ENCODE measurements at places on chromosomes 7 and 10.

DNA sequence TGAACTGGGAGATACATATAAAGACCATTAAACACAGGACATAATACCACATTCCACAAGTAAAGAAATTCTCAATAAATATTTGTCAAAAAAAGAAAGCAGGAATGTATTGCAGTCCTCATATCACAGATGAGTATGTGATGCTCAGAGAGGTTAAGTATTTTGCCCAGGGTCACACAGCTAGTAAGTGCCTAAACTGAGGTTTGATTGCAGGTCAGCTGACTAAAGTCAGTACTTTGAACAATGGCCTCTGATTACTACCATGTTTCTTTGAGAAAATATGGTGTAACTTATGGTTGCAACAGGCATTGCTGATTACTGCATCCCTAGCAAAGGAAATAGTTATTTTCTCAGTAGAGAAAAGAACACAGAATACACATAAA, 267.1 kb downstream of the ELMO1 start:
- DNase-seq: no peak

DNA sequence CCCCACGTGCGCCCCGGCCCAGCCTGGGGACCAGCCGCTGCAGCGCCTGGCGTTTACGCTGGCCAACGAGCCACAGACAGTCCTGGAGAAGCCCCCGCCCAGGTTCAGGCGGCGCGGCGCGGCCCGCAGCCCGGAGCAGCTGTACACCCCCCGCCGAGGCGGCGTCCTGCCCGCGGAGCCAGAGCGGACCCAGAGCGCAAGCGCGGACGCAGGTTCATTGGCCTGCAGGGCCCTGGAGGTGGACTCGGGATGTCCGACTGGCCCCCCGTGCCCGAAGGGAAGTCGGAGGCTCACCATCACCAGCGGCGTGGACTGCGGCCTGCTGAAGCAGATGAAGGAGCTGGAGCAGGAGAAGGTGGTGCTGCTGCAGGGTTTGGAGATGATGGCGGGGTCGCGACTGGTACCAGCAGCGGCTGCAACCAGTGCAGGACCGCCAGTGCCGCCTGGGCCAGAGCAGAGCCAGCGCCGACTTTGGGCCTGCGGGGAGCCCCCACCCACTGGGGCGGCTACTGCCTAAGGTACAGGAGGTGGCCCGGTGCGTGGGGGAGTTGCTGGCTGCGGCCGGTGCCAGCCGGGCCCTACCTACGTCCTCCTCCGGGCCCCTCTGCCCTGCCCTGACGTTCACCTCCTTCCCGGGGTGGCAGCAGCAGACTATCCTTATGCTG, 72.0 kb upstream of the KCTD7 start:
- DNase-seq: no peak

- DNase-seq: no peak
These were observed 68.4 kb downstream of the PTEN start for GRCh38 chr10:87931836-87932230.

- DNase-seq: no peak
These were observed 228.7 kb upstream of the FZD8 start for GRCh38 chr10:35870665-35871310.

- DNase-seq: no peak
These were observed 159.8 kb upstream of the ITGB1 start for GRCh38 chr10:33117816-33118215.

GRCh38 chr7:158407581-158408317, 179.9 kb downstream of the PTPRN2 start:
- DNase-seq: no peak

- peak; percentile 4 for DNase-seq
These were observed 92.6 kb downstream of the POLL start for GRCh38 chr10:101495324-101495925.

- no peak for DNase-seq
These were observed 31.2 kb downstream of the GRK5 start for GRCh38 chr10:119238577-119238976.

DNA sequence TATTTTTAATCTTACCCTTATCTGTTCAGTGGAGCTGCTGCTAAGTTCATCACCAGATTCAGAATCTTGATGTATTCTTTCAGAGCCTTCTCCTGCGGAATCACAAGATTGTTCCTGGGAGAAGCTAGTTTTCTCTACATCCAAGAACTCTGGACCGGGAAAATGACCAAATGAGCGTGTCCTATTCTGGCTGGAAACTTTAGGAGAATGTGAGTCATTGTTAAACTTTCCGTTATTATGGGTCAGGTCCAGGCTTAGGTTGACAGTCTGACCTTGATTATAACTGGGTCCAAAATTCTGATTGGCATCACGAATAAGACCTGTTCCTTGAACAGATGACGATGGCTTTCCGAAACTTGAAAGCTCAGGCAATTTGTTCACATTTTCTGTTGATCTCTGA, 20.5 kb downstream of the ARHGAP12 start:
- DNase-seq: no peak

DNA sequence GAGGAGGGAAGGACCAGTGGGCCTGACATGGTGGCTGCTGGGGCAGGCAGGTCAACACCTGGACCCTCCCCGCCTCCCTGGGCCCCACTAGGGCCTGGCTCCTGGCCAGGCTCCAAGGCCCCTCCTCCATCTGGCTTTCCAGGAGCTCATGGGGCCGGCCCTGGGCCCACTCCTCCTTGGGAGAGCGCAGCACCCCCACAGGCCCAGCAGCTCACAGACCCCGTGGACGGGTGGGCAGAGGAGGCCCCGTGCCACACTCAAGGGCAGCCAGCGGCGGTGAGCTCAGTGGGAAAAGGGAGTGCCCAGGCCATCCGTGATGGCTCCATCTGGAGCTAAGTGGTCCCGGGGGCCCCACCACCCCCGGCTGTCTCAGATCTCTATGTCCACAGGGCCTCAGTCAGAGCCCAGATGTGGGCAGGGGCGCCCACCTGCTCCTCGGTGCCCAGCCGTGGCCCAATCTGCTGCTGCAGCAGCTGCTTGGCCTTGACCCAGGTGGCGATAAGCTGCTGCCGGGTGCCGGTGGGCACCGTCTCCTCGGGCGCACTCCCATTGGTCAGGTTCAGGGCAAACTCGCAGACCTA, 32.8 kb downstream of the CFAP46 start:
- DNase-seq: no peak

- no peak for DNase-seq
These were observed 970.1 kb upstream of the ZNF722 start for GRCh38 chr7:63028376-63029206.

DNA sequence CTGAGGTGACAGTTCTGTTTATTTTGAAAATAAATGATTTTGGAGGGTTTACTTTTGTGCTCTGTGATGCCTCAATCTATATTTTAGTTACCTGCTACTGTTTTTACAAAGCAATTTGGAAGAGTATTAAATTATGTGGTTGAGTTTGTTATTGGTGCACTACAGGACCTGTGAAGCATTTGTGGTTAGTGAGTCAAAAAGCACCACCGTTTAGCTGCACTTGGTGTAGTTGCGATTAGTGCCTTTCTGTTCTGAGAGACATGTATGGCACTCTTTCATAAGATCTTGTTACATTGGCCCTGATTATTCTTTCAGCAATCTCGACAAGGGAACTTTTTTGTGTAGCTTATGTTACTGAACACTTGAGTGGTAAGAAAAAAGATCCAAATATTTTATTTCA, 132.2 kb downstream of the BBS9 start:
- DNase-seq: no peak

- no peak for DNase-seq
These were observed 45.3 kb upstream of the CDK1 start for GRCh38 chr10:60732807-60733516.

DNA sequence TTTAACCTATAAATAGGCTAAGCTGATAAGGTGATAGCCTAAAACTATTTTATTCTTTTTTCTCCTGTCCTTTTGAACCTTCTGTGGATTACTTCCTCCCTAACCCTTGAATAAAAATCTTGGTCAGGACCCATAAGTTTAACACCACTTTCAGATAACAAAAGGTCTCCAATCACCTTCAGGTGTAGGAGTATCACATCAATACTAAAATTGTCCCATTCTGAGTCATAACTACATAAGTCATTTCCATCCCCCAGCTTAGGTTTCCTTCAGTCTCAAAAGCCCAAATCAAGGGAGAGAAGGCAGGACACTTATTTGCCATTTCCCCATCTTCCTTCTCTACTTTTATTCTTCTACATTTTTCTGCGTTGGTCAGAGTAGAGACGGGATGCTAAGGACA, 56.9 kb upstream of the WNT16 start:
- no peak for DNase-seq

DNA sequence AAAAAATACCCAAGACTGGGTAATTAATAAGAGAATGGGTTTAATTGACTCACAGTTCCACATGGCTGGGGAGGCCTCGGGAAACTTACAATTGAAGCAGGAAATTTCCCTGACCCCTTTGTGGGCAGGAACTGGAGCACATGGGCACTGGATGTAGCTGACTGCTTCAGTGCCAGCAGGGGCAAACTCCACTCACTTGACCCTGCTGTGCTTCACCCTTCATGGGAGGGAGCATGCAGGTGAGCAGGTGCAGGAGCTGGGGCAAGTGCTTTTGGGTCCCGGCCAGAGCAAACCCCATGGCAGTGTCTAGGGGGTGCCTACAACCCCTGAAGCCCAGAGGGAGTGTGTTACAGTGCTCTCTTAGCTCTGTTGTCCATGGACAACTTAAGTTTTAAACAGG, 132.6 kb downstream of the AKR1D1 start:
- no peak for DNase-seq

DNA sequence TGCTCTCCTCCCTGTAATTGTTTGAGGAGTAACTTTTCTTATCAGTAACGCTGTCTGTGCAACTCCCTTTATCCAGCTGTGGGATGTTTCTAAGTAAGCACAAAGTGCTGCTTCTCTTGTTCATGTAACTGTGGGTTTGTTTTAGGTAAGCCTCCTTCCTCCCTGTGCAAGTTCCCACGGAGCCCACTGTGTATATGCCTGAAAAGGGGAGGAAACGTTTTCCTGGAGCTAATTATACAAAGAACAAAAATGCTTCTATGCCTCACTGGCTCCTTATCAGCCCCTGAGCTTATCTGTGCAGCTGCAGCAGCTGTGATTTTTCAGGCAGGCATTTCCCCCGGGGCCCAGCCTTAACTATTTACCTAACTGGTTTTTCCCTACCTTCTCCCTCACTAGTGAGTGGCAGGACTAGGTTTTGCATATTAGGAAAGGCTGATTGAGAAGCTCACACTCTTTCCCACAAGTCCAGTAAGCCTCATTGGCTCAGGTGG, 593.4 kb upstream of the GHITM start:
- DNase-seq: no peak

DNA sequence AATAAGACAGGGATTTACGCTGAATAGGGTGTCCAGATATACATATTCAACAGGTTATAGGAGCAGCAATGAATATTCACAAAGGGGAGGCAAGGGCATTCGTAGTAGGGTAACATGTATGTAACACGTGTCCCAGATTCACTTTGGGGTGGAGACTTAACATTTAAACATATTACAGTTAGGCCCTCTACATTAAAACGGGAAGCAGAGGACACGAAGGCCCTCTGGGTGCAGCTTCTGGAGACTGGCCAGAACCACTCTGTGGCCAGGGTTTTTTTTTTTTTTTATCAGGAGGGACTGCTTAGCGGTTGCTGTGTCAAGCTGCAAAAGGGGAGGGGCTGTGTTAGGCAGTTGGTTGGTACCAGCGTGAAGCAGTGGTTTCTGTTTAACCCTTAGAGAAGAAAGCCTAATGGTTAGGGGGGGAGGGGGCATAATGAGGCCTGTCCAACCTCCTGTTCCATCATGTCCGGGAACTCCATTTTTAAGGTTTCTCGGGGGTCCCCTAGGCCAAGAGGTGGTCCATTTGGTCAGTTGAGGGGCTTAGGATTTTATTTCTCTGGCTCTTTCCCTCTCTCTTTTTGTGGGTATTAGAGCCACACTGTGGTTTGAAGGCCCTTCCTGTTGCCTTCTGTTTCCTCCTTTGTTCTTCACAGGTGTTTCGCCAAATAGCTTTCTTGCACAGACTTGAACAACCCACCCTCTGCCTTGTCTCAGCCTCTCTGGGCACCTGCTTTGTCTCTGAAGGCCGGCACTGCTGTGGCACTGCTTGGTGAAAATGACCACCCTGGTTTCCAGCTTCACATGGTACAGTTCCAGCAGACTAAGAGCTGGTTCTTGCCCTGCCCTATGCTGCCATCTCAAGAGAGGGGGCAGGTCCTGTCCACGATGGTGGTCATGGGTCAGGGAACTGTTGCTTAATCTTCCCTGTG, 26.4 kb downstream of the PRF1 start:
- no peak for DNase-seq

GRCh38 chr10:90205340-90205739, 503.9 kb downstream of the KIF20B start:
- no peak for DNase-seq

- peak; percentile 65 for DNase-seq
These were observed 2.4 kb downstream of the RBM20 start for GRCh38 chr10:110646417-110647135.

- no peak for DNase-seq
These were observed 81.9 kb downstream of the SKAP2 start for GRCh38 chr7:26782501-26782900.

DNA sequence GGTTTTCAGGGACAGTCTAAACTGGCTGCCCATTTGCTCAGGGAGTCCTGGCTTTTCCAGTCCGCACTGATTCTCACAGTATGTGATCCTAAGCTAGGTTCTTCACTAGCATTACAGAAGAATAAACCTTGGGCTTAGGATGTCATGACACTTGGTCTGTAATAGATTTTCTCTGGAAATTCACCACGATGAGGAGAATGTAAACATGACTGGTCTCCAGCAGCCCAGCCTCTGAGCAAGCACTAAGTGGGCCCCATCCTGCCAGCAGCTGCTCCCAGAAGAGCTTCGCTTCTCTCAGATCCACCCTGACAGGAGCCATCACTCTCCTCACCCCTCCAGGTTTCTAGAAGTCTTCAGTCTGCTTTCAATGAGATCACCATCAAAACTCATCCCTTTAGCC, 103.7 kb upstream of the ZPBP start:
- no peak for DNase-seq

GRCh38 chr7:152752200-152752912, 7.2 kb upstream of the ACTR3B start:
- DNase-seq: no peak

DNA sequence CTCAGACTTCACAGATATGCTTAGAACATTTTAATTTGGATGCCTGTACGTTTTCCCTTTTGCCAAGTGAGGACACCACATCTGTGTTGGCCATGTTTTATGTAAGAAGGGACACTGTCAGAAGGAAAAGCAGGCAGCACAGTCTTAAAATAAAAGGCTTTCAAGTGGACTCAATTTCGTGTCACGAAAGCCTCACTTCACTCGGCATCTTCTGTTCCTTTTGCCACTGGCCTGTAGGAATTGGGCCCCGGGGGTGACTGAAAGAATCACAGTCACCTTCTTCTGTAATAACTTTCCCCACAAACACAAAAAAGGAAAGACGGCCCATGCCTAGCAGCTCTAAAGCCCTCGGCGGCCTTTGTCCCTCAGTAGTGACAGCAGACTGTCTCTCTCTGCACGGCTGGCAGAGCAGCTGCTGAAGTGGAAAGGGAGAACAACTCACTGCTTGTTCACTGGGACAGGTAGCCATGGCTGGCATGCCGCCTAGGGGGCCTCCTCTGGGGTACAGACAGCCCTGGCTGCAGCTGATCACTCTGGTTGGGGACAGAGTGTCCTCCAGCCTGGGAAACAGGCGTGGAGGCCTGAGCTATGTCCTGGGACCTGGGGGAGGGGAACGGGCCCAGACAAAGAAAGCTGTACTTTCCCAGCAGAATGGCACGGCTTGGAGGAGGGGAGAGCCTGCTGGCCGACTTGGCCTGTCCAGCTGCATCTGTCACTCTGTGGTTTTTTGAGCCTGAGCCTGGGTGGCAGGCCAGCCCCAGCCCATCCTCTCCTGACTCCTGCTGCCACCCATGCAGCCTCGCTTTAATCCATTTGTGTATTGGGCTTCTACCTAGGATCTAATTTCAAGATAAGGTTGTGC, 4.4 kb downstream of the RASSF4 start:
- no peak for DNase-seq

- no peak for DNase-seq
These were observed 16.7 kb upstream of the C10orf90 start for GRCh38 chr10:126687121-126687606.

- no peak for DNase-seq
These were observed 437.1 kb downstream of the HTR7 start for GRCh38 chr10:90420637-90421318.
